Trophoblast cell (in vitro differentiated cells and primary cell): ENCODE measurements at places on chromosomes 6 and 20.

DNA sequence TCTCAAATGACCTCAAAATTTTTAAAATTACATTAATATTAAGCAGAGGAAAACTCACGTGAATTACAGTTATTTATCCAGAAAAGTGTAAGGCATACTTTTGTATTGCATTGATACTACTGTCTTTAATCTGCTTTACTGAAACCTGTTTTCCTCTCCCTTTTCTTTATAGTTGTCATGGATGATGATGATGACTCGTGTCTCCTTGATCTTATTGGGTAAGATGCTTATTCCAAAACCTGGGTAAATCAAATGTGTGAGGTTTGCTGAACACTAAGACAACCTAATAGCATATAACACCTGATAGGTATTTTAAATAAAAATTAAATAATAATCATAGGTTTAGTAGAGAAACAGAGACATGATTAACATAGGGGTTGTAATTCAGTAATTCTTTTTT lies 40.0 kb downstream of the BICRAL start:
- no peak for DNase-seq

GRCh38 chr20:7897781-7898364 lies 42.4 kb downstream of the HAO1 start:
- no peak for DNase-seq

GRCh38 chr20:61599541-61599992 lies 347.5 kb downstream of the CDH4 start:
- DNase-seq = no peak

- DNase-seq = no peak
Observed at GRCh38 chr6:30940361-30940986, at the start of gene MUCL3. Gene MUCL3, plus strand, starts transcription at chr6:30940973. Its CDS starts 27 bp downstream, at chr6:30941000.

DNA sequence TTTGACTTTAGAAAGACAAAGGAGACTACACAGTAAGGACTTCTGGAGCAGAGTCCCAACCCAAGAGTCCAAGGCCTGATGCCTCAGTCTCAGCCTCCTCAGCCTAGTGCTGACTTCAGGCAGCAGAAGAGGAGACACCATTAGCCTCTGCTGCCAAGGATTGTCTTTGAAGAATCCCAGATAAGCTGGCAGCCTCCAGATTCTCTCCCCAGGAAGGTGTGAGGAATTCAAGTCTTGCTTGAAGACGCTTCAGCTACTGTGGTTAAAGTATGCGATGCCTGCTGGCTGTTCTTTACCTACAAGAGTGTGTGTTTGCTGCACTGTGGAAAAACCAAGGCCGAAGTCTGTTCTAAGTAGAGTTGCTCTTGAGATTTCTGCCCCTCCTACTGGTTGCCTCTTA lies 215.9 kb upstream of the TCF21 start:
- DNase-seq = no peak

DNA sequence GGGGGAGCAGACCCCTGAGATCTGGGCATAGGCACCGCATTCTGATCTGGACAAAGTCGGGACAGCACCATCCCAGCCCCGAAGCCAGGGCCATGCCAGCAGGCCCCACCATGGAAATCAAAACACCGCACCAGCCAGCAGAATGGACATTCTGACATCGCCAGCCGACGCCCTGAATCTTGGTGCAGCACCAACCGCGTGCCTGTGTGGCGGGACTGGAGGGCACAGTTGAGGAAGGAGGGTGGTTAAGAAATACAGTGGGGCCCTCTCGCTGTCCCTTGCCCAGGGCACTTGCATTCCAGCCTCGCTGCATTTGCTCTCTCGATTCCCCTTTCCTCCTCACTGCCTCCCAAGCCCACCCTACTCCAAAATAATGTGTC lies 2.0 kb downstream of the NNAT start:
- no peak for DNase-seq

GRCh38 chr6:54307439-54307910 lies 766 bp upstream of the TINAG start:
- DNase-seq = no peak

DNA sequence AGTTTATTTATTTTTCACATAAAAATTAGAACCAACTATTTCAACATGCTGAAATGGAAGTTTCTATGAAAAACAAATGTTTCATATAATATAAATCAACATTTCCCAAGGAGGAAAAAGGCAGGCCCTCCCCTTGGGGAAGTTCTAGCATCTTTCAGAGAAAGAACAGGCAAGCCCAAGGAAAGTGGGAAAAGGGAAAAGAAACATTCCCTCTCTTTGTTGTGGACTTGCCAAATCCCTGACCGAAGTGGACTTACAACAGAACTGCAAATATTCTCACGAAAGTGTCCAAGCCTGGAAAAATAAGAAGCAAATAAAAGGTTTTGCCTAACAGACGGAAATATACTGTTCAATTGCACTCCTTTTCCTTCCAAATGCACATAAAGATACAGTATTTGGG lies 214.4 kb downstream of the ATXN1 start:
- no peak for DNase-seq

DNA sequence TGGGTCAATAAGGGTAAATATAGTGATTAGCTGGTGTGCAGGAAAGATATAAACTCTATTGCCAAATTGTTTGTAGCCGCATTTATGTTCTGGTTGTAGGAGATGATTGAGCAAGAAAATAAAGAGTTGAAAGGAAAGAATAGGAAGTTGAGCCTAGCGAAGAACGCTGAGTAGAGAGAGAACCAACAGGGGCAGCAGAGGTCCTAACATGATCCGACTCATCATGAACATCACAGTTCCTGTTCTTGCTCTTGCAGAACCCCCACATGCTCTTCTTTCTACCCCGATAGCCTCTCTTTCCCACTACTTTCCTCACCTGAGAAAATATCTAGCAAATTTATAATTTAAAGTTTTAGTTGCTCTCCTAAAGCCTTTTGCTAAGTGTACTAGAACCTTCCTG lies 9.9 kb upstream of the ID4 start:
- no peak for DNase-seq
